Neural progenitor cell (in vitro differentiated cells): ENCODE measurements at places on chromosomes 2 and 18. TPM values are rescaled to one million over a fixed set of nuclear protein-coding genes. Genes with fewer than 3 reads are reported as not detected.

The EVA1A gene
- total RNA-seq = 2.8 and 3.6 TPM in 2 replicates

The ANO7 gene
- total RNA-seq = 1.8 TPM in 1 of 2 replicates, not detected in the other

The SULT1C4 gene
- total RNA-seq = 9.0 and 11.3 TPM in 2 replicates

The CIB4 gene
- not detected in 2 replicates for total RNA-seq

The CYBRD1 gene
- total RNA-seq = 5.8 and 11.1 TPM in 2 replicates

The REG3G gene
- not detected in 2 replicates for total RNA-seq

The RAB31 gene
- total RNA-seq = 4.6 and 5.0 TPM in 2 replicates

The EPHA4 gene
- total RNA-seq = 300 and 323 TPM in 2 replicates

The AKAIN1 gene
- not detected in 2 replicates for total RNA-seq

- DNase-seq = no peak
Observed at GRCh38 chr2:67394734-67395133, 2.4 kb upstream of the ETAA1 start.

- DNase-seq = peak; percentile 90
Observed at GRCh38 chr2:178072383-178073301, at the start of gene PDE11A. Gene PDE11A (minus strand): TSS chr2:178072777. CDS start chr2:178072437, 340 bp downstream.

DNA sequence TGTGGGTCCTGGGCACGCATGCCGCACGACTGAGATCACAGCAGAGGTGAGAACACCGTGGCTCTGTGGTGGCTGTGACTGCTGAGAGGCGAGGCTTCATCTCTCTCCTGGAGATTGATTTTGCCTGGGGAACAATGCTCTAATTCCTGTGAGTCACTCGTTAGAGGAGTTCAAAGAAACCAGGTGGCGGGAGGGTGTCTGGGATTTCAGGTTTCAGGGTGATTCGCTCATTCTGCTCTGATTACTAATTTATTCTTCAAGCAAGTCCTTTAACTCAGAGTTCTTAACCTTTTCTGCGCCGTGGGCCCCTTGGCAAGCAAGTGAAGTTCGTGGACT, 56.3 kb downstream of the GLI2 start:
- DNase-seq = no peak

GRCh38 chr2:71790226-71791060, 337.1 kb downstream of the DYSF start:
- DNase-seq = no peak

DNA sequence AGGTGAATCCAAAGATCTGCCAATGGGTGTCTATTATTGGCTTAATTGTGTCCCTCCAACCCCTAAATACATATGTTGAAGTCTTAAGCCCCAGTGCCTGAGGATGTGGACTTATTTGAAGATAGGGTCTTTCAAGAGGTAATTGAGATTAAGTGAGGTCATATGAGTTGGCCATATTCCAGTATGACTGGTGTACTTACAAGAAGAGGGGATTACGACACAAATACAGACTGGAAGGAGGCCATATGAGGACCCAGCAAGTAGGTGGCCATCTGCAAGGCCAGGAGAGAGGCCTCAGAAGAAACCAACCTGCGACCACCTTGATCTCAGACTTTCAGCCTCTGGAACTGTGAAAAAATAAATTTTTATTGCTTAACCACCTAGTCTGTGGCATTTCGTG, 121.1 kb upstream of the FN1 start:
- DNase-seq = no peak

DNA sequence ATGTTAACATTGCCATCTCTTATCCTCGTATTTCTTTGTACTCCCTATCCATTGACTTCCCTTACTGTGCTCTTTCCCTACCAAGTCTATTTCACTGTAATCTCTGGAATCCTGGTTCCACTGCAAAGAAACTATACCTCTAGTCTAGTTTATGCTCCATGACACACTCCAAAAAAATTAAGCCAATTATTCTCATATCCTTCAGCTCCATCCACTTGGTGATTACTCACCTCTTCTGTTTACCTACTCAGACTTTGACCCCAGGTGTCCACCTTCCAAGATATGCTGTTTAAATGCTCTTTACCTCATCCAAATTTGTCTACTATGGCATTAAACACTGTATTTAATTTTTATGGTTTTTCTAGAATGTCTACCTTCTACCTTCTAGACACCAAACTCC, 137.9 kb downstream of the ATAD2B start:
- no peak for DNase-seq

- no peak for DNase-seq
Observed at GRCh38 chr2:134392442-134393074, 138.7 kb downstream of the MGAT5 start.

DNA sequence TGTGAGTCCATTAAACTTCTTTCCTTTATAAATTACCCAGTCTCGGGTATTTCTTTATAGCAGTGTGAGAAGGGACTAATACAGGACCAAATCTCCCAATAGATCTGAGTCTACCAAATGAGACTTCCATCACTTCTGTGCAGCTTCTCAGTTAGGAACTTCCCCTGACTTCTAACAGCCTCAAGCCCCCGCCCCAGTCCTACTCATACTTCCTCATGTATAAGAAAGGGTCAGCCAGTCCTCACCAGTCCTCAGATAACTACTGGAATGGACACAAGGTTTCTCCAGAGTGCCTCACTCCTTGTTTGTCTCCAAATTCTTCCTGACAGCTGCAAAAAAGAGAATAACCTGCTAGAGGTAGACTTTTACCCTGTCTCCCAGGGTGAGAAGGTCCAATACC, 19.5 kb downstream of the TTC32 start:
- no peak for DNase-seq

DNA sequence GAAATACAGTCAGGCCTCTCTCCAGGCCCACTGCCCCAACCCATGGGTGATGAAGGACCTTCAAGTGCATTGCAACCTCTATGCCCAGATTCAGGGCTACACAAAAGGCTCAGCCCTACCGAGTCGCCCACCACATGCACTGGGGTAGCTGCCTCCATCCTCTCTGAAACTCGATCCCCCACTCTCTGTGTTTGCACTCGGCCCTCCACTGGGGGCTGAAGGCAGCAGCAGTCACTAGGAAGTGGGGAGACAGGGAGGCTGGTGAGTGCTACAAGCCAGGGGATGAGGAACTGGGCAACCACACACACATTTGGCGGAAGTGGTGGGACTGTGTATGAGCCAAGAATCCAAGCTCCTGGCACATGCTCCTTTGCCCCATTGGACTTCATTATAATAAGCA, 94.6 kb downstream of the CERS6 start:
- peak; percentile 23 for DNase-seq

DNA sequence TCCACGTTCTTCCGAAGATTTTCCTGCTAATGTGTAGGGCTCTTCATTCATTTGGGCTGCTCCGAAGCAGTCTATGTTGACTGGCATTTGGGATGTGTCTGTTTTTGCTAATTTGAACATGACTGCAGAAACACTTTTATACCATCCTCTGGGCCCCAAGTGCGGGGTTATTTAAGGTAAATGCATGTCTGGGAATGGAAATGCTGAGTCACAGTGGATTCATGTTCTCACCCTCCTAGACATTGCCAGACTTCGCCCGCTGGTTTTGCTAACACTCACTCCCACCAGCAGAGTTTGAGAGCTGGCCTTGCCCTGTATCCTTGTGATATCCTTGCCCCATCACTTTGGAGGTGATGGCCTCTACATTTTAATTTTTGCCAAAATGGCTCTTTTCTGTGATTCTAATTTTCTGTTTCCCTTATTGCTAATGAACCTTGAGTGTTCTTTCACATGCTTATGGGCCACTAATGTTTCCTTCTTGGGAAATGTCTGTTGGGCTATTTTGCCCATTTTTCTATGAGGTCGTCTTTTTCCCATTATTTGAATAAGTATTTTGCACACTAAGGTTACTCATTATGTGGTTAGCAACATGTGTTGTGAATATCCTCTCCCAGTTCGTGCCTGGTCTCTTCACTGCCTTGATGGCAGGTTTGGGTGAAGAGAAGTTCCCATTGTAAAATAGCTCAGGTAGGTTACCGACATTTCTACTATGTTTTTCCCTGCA, 204.1 kb downstream of the GLI2 start:
- DNase-seq = no peak

- peak; percentile 80 for DNase-seq
Observed at GRCh38 chr2:73070643-73071359, 711 bp downstream of the SFXN5 start.

- DNase-seq = no peak
Observed at GRCh38 chr2:86398500-86399474, 42.4 kb upstream of the KDM3A start.

- no peak for DNase-seq
Observed at GRCh38 chr2:82487354-82487753, 1971.7 kb downstream of the SUCLG1 start.

- DNase-seq = no peak
Observed at GRCh38 chr2:109494351-109494750, 119.4 kb downstream of the SEPTIN10 start.

- DNase-seq = no peak
Observed at GRCh38 chr2:216739035-216739434, 43.7 kb upstream of the IGFBP5 start.

- DNase-seq = no peak
Observed at GRCh38 chr18:27202741-27203140, 17.6 kb upstream of the CHST9 start.

DNA sequence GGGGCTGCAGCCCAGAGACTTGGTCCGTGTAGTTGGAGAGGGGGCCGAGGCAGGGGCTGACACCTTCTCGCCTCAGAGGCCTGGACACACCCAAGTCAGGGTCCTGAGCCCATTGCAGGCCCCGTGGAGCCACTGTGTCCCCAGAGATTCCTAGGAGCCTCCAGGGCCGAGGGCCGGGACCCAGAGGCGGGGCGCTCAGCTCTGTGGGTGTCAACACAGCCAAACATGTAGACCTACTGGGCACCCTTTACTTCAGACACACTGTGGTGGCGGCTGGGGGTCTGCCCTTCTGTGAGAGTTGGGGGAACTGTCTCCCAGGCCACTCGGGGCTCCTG, 459 bp upstream of the ESPNL start:
- DNase-seq = no peak

DNA sequence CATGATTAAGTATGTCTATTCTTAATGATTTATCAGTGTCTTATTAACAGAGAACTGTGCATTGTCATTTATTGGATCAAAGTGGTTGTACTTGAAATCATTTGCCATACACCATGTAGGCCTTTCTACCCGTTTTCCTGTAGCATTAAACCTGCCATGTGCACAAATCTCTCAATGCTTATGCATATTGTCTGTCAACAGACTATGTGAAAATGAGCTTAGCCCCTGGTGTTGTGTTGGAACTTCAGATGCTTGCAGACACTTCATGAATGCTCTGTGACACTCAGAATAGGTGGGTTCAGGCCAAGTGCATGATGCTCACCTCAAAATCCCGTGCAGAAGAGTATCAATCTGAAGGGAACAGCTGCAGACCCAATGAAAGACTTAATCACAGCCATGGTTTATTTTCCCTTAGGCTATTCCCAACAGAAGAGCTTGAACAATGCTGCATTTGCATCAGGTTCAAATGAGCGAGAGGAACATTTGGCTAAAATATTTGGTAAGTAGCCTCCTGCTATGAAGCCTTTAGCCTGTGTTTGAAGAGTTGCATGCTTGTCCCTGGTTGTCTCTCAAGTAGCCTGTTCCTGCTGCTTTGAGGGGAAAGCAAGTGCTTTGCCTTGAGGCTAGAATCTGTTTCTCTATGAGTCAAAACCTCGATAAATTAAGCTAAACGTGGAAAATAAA, 6.1 kb downstream of the C2orf92 start:
- no peak for DNase-seq

GRCh38 chr2:46014911-46015654, 282.1 kb upstream of the EPAS1 start:
- DNase-seq = peak; percentile 56
